Spleen (tissue), 13 donors: ENCODE measurements at places on chromosomes 2 and 18. TPM values are rescaled to one million over a fixed set of nuclear protein-coding genes. Genes with fewer than 3 reads are reported as not detected.

Gene PTGR3
- total RNA-seq, result 23.6 TPM

Gene FEV
- not detected for total RNA-seq

Gene FAM228A
- 1.9 TPM for total RNA-seq

- no peak for DNase-seq
Measured at GRCh38 chr18:32280188-32280783, 90.4 kb downstream of the MEP1B start.

DNA sequence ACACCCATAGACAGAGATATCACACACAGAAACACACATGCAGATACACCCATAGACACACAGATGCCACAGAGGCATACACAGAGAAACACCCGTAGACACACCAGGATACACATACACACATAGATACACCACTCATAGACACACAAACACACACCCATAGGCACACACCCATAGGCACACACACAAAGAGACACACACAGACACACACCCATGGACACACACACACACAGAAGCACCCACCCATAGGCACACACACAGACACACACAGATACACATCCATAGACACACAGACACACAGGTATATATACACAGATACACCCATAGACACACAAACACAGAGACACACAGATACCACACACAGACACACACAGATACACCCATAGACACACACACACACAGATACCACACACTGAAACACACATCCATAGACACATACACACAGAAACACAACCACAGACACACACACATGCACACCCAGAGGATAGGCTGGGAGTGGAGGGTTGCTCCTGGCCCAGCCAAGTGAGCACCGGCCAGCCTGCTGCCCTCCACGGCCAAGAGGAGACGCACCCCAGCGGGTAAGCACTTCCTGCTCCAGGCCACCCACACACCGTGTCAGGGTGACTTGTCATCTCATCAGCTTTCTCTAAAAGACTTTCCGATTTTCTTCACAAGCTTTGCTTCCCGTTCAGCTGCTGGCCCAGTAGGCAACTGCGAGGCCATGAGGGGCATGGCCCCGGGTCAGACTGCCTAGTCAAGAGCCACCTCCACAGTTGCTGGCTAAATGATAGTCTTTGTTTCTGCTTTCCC is 14.1 kb upstream of the CNNM3 start:
- peak; percentile 90 for DNase-seq

GRCh38 chr18:73835656-73836364 is 311.8 kb downstream of the FBXO15 start:
- no peak for DNase-seq

GRCh38 chr18:24632158-24632988 is 171.9 kb downstream of the HRH4 start:
- DNase-seq, result no peak

- no peak for DNase-seq
Measured at GRCh38 chr2:176556373-176556772, 287.1 kb downstream of the MTX2 start.

DNA sequence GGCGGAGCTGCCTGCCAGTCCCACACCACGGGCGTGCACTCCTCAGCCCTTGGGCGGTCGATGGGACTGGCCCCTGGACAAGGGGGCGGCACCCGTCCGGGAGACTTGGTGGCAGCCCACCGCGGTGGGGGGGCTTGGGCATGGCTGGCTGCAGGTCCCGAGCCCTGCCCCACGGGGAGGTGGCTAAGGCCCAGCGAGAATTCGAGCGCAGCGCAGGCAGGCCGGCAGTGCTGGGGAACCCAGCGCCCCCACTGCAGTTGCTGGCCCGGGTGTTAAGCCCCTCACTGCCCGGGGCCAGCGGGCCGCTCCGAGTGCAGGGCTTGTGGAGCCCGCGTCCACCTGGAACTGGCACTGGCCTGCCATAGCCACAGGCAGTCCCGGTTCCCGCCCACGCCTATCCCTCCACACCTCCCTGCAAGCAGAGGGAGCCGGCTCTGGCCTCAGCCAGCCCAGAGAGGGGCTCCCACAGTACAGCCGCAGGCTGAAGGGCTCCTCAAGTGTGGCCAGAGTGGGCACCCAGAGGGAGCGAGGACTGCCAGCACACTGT is 742.9 kb upstream of the DDX18 start:
- peak; percentile 74 for DNase-seq

DNA sequence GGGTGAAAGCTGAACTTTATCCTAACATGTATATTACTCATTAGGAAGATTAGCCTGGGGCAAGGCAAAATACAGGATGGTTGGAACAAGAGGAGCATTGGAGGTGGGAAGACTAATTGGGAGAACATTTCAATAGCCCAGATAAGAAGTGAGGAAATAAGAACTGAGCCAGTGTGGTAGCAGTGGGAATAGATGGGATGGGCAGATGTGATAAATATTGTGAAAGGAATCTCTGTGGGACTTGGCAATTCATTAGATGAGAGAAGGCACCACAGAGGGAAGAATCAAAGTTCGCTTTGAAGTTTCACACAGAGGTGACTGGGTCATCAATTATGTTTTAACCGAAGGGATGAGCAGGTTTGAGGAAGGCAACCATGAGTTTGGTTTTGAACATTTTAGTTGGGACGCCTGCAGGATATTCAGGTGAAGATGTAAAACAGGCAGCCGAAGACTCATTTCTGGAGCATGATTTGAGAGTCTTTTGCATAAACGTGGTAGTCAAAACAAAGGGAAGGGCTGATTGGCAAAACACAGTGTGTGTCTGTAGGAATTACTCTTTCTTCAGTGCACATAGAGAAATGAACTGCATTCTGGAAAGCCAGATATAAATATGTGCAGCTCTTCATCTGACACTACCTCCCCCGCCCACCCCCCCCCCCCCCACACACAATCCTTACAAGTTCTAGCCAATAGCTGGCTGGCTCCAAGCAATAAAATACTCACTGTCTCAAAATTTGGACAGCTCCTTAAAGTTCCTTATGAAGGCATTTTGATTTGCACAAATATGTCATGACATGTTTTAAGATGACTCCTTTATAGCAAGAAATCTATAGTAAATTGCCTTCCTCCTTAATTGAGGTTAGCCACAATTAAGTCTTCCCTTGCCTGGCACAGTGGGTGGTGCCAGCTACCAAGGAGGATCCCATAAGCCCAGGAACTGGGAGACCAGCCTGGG is 1.9 kb upstream of the SLC1A4 start:
- DNase-seq, result no peak

GRCh38 chr2:8235419-8235818 is 446.4 kb upstream of the ID2 start:
- no peak for DNase-seq

DNA sequence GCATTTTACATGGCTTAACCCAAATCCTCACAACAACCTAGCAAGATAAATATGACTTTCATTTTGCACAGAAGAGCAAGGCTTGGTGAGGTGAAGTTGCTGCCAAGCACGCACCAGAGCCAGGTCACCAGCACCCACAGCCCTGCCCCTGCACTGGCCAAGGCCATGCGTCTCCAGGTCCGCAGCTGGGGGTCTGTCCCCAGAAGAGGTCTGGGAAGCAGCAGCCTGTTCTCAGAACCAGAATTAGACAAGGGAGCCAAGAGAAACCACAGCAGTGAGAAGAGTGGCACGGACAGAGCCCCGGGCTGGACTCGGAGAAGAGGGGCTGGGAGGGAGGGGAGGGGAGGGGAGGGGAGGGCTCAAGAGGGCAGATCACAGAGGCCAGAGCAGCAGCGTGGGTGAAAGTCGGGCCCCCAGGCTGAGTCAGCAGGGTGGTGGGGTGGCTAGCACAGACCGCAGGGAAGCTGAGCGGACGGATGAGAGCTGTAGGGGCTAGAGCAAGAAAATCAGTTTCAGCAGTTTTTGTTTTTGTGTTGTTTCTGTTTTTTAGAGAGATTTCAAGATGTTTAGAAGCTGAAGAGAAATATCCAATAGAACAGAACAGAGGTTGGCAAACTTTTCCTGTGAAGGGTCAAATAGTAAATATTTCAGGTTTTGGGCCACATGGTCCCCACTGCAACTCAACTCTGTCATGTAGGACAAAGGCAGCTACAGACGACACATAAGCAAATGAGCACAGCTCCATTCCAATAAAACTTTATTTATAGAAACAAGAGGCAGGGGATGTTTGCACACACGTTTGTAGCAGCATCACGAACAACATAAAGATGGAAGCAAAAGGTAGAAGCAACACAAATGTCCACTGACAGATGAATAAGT is 7.4 kb upstream of the MTERF4 start:
- DNase-seq, result no peak

GRCh38 chr2:102632380-102633175 is 13.2 kb downstream of the SLC9A2 start:
- no peak for DNase-seq
